ENCODE measurements at places on chromosomes 12 and 14. TPM values are rescaled to one million over a fixed set of nuclear protein-coding genes. Genes with fewer than 3 reads are reported as not detected.

- DNase-seq, result no peak
These were observed 88.4 kb downstream of the CAND1 start for GRCh38 chr12:67357376-67358125.

The GPRC5D gene
- total RNA-seq, result not detected

DNA sequence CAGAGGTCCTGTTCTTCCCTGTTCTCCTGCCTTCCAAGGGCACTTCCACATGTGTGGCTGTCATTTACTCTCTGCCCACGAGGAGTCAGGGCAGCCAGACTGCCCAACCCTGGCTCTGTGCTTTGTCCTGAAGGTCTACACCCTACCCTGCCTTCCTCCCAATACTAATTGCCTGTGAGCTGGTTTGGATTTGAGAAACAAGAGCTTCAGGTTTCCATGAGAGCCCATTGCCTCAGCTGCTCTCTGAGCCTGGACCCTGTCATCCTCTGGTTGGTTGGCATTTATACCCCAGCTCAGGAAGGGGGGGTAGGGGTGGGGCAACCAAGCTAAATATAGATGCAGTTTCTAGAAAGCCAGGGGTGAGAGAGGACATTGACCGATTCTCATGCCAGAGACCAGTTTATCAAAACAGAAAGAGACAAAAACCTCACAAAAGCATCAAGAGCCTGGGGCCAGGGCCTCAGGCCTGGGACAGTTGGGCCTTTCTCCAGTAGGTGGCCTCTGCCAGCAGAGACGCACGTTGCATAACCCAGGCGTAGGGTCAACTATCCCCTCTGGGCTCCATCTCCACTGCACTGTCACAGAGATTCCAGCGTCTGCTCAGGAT, 34.5 kb downstream of the VDR start:
- DNase-seq, result no peak

- no peak for DNase-seq
These were observed 218.0 kb upstream of the RGS6 start for GRCh38 chr14:71714225-71714624.

The DPY19L2 gene
- 1.3 TPM for total RNA-seq

- peak; percentile 85 for DNase-seq
These were observed 1.3 kb downstream of the ZC3H10 start for GRCh38 chr12:56119361-56119796.

The PRICKLE1 gene
- 0.34 TPM for total RNA-seq

DNA sequence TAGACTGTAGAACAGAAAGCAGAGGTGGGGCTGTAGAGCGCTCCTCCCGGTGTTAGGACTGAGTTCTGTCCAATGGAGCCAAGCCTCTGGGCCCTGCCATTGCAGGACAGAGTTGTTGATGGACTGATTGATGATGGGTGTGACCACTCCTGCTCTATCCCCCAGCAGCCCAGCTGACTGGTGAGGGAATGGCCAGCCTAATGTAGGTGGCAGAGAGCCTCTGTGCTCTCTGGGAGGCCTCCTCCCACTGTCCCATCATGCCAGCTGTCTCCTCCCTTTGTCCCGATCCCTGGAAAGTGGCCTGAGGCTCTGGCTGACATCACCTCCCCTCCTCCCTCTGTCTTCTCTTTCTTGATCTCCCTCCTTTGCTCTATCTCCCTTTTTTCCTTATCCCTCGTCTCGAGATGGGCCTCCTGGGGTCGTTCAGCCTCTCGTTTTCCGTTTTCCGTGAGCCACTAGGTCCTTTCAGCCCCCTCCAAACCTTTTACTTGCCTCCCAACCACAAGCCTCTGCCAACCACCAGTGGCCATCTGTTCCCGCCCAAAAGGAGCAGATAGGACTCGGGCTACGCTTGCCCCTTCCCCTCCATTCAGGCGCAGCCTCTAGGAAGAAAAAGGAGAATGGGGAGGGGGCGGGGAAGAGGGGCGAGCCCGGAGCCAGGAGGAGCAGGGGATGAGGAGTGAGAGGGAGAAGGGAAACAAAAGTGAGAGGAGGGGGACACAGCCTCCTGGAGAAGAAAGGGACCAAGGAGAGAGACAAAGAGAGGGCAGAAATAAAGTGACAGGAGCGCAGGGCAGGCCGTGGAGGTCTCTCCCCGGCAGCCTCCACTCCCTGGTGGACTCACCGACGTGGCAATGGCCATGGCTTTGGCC, 572 bp downstream of the EFS start:
- DNase-seq, result no peak

DNA sequence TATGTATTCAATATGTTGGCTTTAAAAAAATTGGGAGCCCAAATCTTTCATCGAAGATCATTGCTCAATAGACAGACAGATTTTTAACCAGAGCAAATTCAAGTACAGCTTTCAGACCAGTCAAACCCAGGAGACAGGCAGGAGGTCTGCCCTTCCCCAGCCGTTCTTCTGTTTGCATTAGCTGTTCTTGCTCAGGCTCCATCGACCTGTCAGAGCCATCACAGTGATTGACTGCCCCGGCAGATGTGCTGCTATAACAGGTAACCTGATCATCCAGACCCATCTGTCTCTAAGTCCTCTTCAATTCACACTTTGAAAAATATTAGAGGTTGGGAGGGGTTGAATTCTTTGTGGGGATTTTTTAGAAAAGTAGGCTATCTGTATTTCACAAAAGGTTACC, 453.5 kb downstream of the FOXG1 start:
- DNase-seq, result no peak

DNA sequence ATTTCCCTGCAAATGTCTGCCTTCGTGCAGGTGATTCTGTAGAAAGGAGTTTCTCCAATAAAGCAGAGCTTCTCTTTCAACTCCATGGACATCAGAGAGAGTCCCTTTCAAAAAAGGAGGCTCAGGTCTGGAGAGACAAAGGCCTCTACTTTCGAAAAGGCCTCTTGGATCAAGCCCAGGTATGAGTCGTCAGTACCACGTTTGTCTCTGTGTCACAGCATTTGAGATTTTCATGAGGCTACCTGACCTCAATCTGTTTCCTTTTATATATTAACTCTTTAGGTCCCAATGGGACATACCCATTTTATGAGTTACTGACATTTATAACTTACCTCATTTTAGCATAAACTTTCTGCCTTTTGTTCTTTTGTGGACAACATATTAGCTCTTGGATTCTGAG, 290.8 kb downstream of the RPAP3 start:
- no peak for DNase-seq

GRCh38 chr12:121461048-121461447, 61.1 kb downstream of the RNF34 start:
- DNase-seq, result no peak

DNA sequence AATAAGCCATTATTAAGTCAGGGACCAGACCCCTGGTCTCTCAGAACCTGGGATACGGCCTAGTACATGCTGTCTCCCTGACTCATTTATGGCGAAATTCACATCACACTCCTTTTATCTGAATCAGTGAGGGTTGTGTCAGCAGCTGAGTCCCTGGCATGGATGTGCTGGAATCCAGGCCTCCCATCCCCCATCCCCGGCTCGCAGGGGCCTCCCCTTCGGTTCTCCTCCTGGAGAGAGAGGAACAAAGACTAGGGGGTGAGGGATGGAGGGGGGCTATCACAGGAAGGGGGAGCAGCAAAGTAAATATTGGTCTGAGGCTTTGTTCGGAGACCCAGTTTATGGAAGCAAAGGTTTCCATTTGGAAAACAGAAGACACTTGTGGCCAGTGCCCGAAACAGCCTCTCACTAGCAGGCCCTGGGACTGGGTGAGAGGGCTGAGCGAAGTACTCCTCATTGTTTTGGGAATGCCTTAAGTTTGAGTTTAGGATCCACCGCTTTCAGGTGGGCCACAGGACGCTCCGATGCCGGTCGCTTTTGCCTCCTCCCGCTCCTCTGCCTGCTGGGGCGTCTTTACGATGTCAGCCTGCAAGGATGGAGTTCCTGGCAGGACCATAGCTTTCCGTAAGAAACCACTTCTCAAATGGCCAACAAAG, 145.0 kb downstream of the PRKCH start:
- DNase-seq, result no peak

The LMNTD1 gene
- total RNA-seq, result not detected

The PPP1R36 gene
- total RNA-seq, result 0.60 TPM

GRCh38 chr14:101709533-101709881, 52.0 kb upstream of the PPP2R5C start:
- DNase-seq, result peak; percentile 12

DNA sequence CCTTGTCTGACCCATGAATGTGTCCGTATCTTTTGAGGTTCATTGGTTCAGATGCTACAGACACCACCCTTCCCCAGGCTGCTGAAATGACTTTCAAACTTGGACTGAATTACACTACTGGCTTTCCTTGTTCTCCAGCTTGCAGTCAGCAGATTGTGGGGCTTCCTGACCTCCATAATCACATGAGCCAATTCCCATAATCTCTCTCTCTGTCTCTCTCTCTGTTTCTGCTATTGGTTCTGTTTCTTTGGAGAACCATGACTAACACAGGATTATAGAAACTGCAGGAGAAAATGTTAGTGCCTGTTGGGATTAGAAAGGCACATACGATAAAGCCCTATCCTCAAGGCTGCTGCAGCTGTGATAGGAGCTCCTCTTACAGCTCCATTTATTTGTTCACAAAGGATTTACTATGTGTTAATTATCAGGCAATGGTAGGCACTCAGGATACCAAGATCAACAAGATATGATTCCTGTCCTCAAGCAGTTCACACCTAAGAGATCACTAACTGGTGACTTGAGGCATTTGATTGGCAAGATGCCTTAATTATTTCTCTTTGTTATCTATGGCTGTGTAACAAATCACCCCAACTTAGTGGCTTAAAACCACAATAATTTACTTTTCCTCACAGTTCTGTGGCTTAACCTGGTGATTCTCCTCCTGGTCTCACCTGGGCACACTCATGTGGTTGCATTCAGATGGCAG, 10.2 kb upstream of the NYNRIN start:
- no peak for DNase-seq

DNA sequence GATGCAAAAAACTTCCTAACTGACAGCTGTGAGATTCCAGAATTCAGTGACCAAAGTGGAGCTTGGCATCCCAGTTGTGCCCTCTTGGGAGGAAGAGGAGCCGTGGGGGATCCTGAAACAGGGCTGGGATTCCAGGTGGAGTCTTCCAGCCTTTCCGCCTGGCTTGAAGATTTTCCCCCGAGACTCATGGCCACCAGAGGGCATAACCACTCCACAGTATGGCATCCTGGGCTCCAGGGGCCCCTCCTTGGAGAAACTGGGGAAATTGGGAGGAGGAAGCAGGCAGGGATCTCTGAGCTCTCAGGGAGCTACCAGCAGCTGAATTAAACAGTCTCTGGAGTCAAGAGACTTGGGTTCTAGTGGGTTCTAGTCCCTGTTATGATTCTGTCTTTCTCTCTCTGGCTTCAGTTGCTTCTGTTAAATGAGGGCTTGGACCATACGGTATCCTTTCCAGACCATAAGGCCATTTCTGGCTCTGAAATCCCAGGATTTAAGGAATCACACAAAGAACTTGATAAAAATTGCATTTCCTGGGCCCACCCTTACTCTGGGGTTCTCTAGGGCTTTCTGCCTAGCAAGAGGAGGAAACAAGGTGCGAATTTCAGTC, 2.6 kb upstream of the TAMALIN start:
- no peak for DNase-seq

DNA sequence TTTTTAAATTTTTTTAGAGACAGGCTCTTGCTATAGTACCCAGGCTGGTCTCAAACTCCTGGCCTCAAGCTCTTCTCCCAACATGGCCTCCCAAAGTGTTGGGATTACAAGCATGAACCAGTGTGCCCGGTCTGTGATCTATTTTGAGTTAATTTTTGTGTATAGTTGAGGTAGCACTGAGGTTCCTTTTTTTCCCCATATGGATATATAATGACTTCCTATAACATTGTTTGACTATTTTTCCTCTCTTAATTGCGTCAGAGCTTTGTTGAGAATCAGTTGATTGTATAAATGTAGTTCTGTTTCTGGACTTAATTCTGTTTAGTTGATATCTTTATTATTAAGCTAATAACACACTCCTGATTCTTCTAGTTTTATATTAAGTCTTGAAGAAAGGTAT, 8.6 kb upstream of the M6PR start:
- no peak for DNase-seq

DNA sequence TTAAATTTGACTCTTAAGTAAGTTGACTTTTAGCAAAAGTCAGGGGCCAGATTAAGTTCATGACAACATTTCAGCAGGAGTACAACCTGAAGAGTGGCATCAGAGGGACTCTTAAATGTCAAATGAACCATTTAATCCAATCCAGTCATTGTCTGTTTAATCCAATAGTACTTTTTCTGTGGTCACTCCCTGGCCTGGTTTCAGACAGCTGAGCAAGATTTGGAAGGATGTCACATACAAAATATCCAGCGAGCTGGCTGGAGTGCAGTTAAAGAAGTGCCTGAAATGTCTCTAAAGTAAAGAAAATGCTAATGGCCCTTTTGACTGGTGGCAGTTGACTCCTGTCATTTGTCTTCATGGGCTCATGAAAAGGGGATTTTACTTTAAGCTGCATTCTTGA, 1082.1 kb downstream of the AACS start:
- no peak for DNase-seq

The KRT74 gene
- total RNA-seq, result 1.2 TPM

The FGD6 gene
- 1.5 TPM for total RNA-seq

The LHX5 gene
- total RNA-seq, result not detected

The SLC39A5 gene
- total RNA-seq, result 1.4 TPM

The JPH4 gene
- total RNA-seq, result 0.25 TPM

GRCh38 chr12:9237286-9237685, 29.1 kb upstream of the PZP start:
- no peak for DNase-seq

DNA sequence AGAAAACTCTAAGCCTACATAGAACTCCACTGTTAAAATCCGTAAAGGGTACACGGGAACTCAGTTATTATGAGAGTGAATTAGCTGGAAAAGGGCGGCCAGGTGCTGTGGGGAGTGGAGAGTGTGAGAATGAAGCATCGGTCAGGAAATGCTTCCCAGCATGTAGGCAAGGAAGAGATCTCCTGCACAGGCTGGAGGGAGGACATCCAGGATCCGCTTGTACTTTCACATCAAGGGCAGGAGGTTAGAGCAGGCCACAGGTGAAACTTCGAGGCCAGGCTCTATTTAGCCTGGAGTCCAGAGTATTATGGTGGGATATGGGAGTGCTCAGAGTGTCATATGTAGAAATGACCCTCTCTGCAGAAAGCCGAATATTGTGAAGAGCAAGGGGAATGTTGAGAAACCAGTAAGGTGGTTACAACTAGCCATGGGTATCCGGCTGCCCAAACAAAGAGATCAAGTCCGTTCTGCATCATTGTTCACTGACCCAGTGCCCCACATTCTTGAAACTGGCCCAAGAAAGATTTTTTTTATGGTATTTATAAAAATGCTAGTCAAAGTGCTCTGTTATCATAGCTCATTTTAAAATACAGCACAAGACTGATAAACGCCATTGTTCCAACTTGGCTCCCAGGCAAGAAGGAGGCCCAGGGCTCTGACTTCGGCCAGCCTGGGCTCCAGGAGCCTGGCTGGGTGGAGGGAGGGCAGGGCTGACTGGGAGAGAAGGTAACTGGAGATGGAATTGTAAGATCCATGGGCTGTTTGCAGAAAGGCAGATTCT, 79.4 kb upstream of the HIF1A start:
- no peak for DNase-seq

GRCh38 chr12:88519802-88520435, 60.4 kb downstream of the KITLG start:
- no peak for DNase-seq

GRCh38 chr14:105006831-105007592, 13.9 kb downstream of the CDCA4 start:
- no peak for DNase-seq

- DNase-seq, result no peak
These were observed 212.9 kb upstream of the FAR2 start for GRCh38 chr12:28936221-28936620.
